ENCODE measurements at places on chromosomes 1 and 21. TPM values are rescaled to one million over a fixed set of nuclear protein-coding genes. Genes with fewer than 3 reads are reported as not detected.
A peak's percentile ranks its signal among the peaks of the same experiment; 100 is the strongest.

AVPR1B gene
- total RNA-seq = not detected

LCE1B gene
- not detected for total RNA-seq

KCNJ6 gene
- total RNA-seq = not detected

C1orf105 gene
- not detected for total RNA-seq

TAF13 gene
- total RNA-seq = 21.2 TPM

TRAF3IP3 gene
- total RNA-seq = 166 TPM

SLC44A5 gene
- total RNA-seq = 0.69 TPM

ADPRS gene
- 23.0 TPM for total RNA-seq

CFAP57 gene
- total RNA-seq = 0.93 TPM

CHI3L1 gene
- total RNA-seq = not detected

CA6 gene
- total RNA-seq = not detected

OVAAL gene
- not detected for total RNA-seq

KRTAP19-3 gene
- total RNA-seq = not detected

GPR61 gene
- total RNA-seq = not detected

CTSE gene
- total RNA-seq = not detected

DNA sequence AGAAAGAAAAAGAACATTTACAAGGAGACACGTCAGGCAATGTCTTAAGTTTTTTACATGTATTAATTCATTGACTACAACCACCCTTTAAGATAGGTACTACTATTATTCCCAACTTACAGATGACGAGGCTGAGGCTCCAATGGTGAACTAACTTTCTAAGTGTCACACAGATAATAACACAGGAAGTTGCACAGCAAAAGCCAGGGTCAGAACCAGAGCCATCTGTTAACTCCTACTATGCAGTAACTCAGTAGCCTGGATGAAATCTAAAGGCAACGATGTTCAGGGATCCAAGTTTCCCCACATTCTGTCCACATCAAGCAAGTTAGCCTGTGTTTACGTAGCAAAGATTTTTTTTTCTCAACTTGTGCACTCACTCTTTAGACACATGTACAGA, 371.7 kb downstream of the PTPRC start:
- DNase-seq = no peak
- H3K36me3 ChIP-seq = no peaks in the 10 kb centered on the region
- peaks cover 28% of the 10 kb centered on the region for H3K4me1 ChIP-seq
- no peak overlapping the region for H3K27ac ChIP-seq
- no peaks in the 10 kb centered on the region for H3K27me3 ChIP-seq

DNA sequence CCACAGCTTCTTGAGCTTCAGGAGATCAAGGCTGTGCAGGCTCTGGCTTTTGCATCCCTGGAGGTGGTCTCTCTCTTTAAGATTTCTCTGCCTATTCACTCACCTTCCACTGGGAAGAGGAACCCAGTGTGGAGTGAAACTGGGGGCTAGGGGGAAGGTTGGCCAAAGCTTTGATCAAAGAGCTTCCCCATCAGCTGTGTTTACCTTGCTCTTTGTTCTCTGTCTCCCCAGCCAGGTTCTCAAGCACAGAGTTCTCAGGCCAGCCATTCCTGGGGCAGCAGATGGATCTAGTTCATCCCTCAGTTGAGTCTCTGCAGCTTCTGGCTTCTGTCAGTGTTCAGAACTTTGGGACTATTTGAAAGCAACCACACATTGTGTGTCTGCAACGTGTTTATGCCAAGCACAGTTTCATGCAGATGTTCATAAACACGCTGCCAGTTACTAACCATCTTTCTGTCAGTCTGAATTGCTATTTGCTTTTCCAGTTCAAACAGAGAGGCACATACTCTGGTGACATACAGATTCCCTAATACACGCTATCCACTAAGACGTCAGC, 17.2 kb upstream of the MRPS14 start:
- peaks cover 9% of the 10 kb centered on the region for H3K27me3 ChIP-seq
- no peaks in the 10 kb centered on the region for H3K4me1 ChIP-seq
- H3K27ac ChIP-seq = no peak overlapping the region
- DNase-seq = no peak

DNA sequence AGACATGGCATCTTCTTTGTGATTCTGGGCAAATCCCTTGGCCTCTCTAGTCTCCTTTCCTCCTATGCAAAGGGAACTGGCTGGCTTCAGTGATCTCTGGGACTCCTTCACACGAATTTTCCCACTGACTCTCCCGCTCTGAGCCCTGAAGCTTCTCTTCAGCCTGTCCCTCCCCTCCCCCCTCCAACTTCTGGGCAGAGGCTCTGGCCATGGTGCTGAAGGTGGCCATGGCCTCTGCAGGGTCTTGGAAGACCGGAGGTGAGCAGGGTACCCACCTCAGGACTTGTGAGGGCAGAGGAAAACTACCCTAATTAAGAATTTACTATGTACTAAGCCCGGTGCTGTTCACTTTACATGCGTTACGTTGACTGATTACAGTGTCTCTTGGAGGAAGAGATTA, 29.4 kb upstream of the POU3F1 start:
- no peaks in the 10 kb centered on the region for H3K36me3 ChIP-seq
- H3K27ac ChIP-seq = no peak overlapping the region
- H3K4me3 ChIP-seq = no peak overlapping the region
- H3K4me1 ChIP-seq = no peaks in the 10 kb centered on the region
- peaks cover 4% of the 10 kb centered on the region for H3K27me3 ChIP-seq
- no peak for DNase-seq

- DNase-seq = no peak
- H3K4me3 ChIP-seq = no peak overlapping the region
- peaks cover 21% of the 10 kb centered on the region for H3K36me3 ChIP-seq
- no peak overlapping the region for H3K27ac ChIP-seq
- peaks cover 6% of the 10 kb centered on the region for H3K4me1 ChIP-seq
- no peaks in the 10 kb centered on the region for H3K27me3 ChIP-seq
These were observed 27.1 kb downstream of the DHCR24 start for GRCh38 chr1:54859700-54860391.

DNA sequence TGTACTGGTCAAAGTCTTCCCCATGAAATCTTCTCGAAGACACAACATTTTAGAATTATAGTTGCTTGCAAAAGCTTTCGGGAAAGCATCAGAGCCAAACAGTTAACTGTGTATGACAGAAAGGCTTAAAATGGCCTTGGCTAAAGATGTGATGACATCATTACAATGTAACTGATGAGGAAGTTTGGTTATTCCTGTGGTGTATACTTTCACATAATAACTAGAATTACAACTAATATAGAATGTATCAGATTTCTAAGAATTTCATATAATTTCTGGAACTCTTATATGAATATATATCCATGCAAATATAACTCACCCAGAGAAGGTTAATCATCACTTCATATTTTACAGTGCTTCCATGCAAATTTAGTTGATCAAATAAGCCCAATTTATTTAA, 8.4 kb downstream of the TP73 start:
- H3K27ac ChIP-seq = no peak overlapping the region
- no peak for DNase-seq
- peaks cover 40% of the 10 kb centered on the region for H3K4me1 ChIP-seq

- no peak overlapping the region for H3K27ac ChIP-seq
- H3K27me3 ChIP-seq = no peaks in the 10 kb centered on the region
- H3K4me3 ChIP-seq = no peak overlapping the region
- no peak for DNase-seq
These were observed 49.7 kb downstream of the GPR52 start for GRCh38 chr1:174497478-174497877.

GRCh38 chr1:48552903-48553606, 81.1 kb upstream of the SPATA6 start:
- no peaks in the 10 kb centered on the region for H3K36me3 ChIP-seq
- no peak for DNase-seq
- no peak overlapping the region for H3K27ac ChIP-seq

DNA sequence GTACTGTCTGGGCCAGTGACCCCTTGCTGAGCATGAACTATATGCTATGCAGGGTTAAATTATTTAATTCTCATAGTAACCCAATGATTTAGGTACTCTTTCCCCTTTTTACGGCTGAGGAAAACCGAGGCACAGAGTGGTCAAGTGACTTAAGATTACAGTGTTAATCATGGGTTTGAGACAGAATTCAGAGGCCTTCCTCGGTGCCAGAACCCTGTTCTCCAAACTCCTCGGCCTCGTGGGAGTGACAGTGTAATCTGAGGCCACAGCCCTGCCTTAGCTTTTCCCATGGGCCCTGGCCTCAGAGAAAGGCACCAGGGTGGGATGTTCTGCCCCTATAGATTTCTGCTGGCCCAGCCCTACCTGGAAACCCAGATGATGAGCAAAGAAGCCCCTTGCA, 86.4 kb upstream of the ZNF648 start:
- H3K27me3 ChIP-seq = peaks cover 3% of the 10 kb centered on the region
- H3K4me3 ChIP-seq = no peak overlapping the region
- no peak overlapping the region for H3K27ac ChIP-seq
- DNase-seq = no peak
- H3K36me3 ChIP-seq = no peaks in the 10 kb centered on the region
- H3K4me1 ChIP-seq = no peaks in the 10 kb centered on the region

DNA sequence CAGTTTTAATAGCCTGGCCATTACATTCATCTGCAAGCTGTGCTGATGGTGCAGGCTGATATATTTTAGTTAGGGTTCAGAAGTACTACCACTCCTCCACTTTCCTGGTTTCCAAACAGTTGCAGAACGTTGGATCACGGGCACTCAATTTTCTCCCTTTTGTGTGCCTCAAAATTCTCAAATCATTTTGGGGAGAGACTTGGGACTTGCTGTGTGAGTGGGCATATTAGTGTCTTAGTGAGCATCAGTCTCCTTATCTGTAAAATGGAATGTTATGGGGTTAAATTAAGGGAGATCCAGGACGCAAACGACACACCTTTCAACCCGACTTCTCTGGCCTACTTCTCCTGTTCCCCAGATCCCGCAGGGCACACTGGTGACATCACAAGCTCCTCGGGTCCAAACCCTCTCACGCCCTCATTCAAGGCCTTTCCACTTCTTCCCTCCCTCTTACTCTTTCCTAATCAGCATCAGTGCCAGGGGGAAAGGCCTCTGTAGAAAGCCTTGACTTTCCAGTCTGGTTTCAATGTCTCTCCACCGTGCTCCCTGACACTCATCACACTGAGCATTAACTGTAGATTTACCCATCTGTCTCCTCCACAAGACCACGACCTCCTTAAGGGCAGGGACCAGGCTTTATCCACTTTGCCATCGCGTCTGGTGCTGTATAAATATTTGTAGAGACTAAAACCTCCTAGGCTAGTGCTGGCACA, 1.2 kb downstream of the PIGP start:
- peak overlapping the region; percentile 85 for H3K4me3 ChIP-seq
- peaks cover 35% of the 10 kb centered on the region for H3K36me3 ChIP-seq
- peak overlapping the region; percentile 90 for H3K27ac ChIP-seq
- DNase-seq = no peak

GRCh38 chr1:16215882-16216753, 3.7 kb upstream of the ARHGEF19 start:
- peak overlapping the region; percentile 89 for H3K4me3 ChIP-seq
- no peak for DNase-seq
- H3K27me3 ChIP-seq = peaks cover 4% of the 10 kb centered on the region
- peak overlapping the region; percentile 24 for H3K27ac ChIP-seq
- no peaks in the 10 kb centered on the region for H3K36me3 ChIP-seq
- H3K4me1 ChIP-seq = peaks cover 20% of the 10 kb centered on the region

All from activated B cell treated with CpG ODN at 0.5 μM for 24 hours (primary cell).